ENCODE measurements at places on chromosomes 1 and 21.

DNA sequence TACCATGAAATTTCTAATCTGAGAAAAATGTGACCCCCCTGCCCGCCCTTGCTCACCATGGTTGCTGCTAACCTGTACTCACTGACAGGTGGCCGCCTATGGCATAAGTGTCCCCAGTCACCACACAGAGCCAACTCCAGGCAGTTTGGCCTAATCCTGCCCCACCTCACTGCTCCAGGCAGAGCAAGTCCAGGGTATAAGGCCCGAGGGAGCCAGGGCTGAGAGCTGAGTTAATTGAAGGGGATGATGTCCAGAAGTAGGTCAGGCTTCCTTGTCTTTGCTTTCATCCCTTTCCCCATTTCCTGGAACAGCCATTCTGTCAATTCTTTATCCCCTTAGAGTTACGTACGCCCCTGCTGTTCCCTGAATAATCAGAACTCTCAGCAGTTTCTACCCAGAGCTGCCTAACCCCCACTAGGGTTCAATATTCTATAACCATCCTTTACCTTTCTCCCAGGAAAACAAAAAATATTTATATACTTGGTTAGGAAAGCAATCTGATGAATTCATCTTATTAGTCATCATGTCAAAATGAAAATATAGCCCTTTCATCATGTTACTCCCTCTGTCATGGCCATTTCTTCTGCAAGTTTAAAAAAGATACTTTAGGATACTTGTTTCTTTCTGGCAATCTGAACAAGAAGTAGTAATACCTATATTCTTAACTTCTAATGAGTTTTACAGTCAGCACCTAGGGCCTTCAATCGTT lies 29.4 kb upstream of the CD101 start:
- DNase-seq, result no peak

- DNase-seq, result no peak
Measured at GRCh38 chr1:47188791-47189785, 748 bp downstream of the PDZK1IP1 start.

DNA sequence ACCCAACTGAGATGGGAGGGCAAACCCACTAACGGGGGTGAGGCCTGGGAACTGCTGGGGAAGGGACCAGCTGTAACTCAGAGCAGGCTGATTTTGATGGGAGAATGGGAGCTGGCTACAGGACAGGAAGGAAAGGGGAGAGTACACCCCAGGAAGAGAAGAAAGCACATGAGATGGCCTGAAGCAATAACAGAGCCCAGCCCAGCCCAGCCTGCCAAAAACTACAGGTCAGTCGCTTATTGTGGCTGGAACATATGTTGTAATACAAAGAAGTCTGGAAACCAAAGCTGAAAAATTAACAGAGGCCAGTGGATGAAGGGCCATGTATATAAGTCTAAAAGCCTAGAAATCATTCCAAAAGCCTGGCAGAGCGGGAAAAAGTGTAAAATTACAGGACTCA lies 1.6 kb downstream of the ITLN2 start:
- DNase-seq, result no peak

- no peak for DNase-seq
Measured at GRCh38 chr1:168098534-168099320, 38.0 kb downstream of the GPR161 start.

- no peak for DNase-seq
Measured at GRCh38 chr21:34075760-34076660, 2.6 kb downstream of the MRPS6 start.

GRCh38 chr1:36160949-36161485 lies 5.1 kb downstream of the MAP7D1 start:
- peak; percentile 23 for DNase-seq

GRCh38 chr1:38558500-38559445 lies 300.8 kb downstream of the RRAGC start:
- no peak for DNase-seq

DNA sequence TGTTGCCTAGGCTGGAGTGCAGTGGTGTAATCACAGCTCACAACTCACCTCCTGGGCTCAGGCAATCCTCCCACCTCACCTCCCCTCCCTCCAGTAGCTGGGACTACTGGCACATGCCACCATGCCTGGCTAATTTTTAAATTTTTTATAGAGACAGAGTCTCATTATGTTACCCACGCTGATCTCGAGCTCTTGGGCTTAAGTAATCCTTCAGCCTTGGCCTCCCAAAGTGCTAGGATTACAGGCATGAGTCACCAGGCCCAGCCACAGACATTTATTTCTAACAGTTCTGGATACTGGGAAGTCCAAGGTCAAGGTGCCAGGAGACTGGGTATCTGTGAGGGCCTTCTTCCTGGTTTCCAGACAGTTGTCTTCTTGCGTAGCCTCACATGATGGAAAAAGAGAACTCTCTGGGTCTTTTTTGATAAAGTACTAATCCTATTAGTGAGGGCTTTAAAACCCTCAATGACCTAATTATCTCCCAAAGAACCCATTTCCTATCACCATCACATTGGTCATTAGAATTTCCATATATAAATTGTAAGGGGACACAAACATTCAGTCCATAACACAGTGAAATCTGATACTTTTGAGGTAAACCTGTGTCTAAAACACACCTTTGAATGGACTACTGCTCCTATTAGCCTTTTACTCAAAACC lies 67.9 kb downstream of the PHACTR4 start:
- DNase-seq, result peak; percentile 37

DNA sequence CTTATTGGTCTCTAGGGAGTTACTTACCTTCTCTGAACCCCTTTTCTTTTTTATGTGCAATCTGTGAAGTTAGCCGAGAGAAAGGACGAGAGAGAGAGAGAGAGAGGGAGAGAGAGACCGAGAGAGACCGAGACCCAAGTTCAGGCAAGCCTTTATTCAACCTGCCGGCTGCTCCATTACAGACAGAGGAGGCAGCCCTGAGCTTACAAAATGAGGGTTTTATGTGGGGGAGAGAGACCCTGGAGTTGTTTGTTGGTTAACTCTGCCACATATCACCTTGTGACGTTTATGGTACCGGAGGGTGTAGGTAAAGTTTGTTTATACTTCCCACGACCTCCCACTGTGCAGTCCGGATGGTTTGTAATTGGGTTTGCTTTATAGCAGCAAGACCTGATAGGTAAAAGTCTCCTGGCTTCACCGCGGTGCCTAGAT lies 1.5 kb upstream of the MCOLN3 start:
- DNase-seq, result no peak

- DNase-seq, result no peak
Measured at GRCh38 chr21:35139382-35139715, 90.2 kb upstream of the RUNX1 start.

DNA sequence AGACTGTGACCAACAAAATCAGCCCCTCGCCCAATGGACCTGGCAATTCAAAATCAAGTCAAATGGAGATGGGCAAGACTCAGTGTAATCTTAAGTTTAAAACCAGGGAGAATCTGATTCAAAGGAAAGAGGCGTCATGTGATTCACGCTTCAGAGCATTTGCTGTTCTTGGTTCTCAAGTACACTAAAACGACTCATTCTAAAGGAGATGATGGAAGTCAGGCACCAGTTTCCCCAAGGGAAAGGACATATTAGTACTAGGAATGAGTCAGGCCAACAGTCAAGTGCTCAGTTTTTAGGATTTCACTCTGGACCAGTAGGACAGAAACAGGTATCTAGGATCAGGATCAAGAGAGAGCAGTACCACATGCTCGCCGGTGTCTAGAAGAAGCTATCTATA lies 429.6 kb downstream of the PLPP3 start:
- no peak for DNase-seq

DNA sequence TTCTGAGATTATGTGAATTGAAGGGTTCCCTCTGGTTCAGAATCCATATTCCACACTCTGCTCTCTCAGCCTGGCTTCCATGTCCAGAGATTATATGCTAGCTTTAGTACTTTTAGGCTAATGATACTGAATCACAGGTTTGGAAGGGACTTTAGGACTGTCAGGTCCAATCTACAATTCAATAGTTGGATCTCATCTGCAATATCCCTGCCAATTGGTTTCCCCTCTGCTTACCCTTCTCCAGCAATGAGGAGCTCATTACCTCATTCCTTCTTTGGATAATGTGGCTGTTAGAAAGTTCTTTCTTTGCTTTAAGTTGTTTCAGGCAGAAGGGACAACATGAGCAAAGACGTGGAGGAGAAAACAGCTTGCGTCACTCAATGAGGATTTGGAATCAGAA lies 245.3 kb downstream of the PLPP3 start:
- no peak for DNase-seq

- DNase-seq, result no peak
Measured at GRCh38 chr1:94716965-94717364, 103.2 kb upstream of the SLC44A3 start.

- peak; percentile 72 for DNase-seq
Measured at GRCh38 chr21:26169611-26170470, 729 bp downstream of the APP start.

DNA sequence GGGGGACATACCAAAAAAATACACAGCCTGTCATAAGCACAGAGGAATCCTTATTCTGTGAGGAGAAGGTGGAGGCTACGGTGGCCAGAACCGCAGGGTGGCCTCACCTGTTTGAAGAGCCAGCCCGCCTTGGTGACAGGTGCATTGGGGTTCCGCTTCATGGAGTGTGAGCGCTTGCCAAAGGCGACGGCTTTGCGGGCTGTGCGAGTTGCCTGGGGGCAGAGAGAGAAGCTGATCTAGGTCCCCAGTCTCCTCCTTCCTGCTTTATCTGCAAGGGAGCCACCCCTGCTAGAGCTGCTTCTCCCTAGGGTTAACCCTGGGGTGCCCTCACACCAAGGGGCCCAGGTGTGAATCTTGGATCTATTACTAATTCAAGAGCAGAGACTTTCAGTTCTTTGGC lies 54.3 kb upstream of the GOLT1A start:
- no peak for DNase-seq

- no peak for DNase-seq
Measured at GRCh38 chr1:41632781-41633575, 148.5 kb upstream of the EDN2 start.

- no peak for DNase-seq
Measured at GRCh38 chr21:33021150-33021549, 4.6 kb upstream of the OLIG2 start.

DNA sequence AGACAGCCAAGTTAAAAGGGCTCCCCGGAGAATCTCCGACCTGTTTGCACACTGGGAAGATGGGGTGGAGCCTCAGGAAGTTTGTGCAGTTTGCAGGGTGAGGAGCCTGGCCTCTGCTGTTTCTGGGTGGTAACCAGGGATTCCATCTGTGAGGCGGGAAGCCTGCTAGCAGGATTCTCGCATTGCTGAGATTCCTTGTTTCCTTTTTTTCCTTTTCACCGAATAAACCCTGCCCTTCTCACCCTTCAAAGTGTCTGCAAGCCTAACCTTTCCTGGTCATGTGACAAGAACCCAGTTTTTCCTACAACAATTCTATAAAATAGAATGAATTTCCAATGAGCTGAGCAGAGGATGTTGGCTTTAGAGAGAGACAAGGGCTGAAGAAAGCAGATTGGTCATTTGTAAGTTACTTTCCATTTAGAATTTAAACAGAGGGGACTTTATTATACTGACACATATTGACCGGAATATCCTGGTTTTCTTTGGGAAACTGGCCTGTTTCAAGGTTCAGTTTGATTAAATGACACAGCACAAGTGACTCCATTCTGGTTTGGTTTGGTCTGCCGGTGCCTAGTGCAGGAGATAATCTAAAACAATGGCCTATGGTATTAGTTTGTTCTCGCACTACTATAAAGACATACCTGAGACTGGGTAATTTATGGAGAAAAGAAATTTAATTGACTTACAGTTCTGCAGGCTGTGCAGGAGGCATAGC lies 48.7 kb upstream of the DNAH14 start:
- no peak for DNase-seq

DNA sequence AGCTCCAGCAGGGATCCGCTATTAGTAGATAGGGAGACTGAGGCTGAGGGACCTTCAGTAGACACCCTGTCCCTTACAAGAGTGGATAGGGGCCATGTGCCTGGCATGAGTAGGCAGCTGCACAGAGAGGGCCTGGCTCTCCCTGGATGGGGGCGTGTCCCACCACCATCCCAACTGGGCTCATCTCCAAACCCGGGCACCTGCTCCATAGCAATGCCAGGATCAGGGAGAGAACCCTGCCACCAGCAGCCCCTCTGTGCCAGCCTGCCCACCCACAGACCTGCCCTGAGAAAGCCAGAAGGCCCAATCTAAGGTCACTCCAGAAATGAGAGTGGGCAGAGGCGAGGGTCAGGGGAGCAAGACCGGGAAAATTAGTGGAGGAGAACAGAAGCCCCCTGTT lies 121.3 kb downstream of the GRIK3 start:
- no peak for DNase-seq

DNA sequence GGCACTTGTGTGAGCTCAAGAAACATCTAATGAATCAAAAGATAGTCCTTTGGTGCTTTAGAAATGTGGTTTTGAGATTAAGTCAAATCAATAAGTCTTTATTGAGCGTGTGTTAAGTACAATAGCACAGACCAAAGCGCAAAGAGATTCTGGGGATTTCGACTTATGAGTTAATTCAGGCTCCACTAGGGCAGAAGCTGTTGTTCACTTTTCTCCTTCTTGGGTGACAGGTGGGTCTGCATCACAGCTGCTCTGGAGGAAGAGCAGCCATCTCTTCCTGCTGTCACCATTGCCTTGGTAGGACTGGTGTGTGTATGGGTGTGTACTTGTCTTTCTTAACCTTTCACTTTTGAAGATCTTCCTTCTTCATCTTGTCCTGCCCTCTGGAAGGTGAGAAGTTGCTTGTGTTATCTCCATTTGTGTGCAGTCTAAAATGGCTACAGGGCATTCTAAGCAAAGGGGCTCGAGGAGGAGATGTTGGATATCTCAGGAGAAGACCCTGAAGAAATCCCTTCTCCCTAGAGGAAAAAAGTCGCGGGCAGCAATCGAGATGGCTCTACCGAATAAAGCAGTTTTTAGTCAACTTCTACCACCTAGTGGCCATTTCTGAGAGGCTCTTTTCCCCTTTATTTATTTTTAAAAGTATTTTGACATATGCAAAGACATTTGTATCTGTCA lies 22.9 kb upstream of the DISC1 start:
- DNase-seq, result peak; percentile 68

DNA sequence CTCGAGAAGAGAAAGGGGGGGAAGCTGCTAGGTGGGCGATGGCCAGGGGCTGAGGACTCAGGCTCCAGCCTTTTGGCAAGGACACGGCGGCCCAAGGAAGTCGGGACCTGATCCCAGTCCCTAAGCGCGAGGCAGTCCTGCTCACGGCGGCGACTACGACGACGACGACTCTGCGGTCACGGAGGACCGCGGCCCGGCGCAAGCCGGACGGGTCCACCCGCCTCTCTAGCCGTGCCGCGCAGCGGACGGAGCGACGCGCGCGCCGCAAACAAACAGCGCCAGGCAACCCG lies 401 bp downstream of the WNT9A start:
- DNase-seq, result peak; percentile 23

DNA sequence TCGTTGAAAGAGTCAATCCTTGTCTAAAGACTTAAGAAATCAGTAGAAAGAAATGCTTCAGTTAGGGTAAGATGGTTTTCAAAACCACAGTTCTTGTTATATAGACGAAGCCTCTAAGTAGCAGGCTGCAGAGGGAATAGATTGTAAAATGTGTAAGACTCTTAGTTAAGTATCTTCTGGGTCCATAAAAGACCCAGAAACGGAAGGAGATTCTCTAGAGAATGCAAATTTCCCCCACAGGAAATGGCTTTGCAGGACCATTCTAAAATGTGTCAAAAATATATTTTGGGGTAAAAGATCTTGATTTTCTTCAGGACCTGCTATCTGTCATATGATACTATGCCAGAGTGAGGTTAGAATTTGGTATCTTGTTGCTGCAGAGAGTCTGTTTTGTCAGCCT lies 13.4 kb downstream of the OR2T1 start:
- DNase-seq, result no peak

- DNase-seq, result no peak
Measured at GRCh38 chr1:43451701-43452532, 1.8 kb downstream of the HYI start.

GRCh38 chr1:31670593-31670964 lies 25.9 kb upstream of the PEF1 start:
- no peak for DNase-seq

All from HAP-1 (cell line).